ENCODE measurements at places on chromosomes 2 and 18. TPM values are rescaled to one million over a fixed set of nuclear protein-coding genes. Genes with fewer than 3 reads are reported as not detected.
A peak's percentile ranks its signal among the peaks of the same experiment; 100 is the strongest.

GRCh38 chr2:142241016-142241415 is 110.2 kb upstream of the LRP1B start:
- no peak for DNase-seq
- H3K4me3 ChIP-seq: no peak overlapping the region
- no peaks in the 10 kb centered on the region for H3K27me3 ChIP-seq
- H3K36me3 ChIP-seq: no peaks in the 10 kb centered on the region
- H3K4me1 ChIP-seq: no peaks in the 10 kb centered on the region

DNA sequence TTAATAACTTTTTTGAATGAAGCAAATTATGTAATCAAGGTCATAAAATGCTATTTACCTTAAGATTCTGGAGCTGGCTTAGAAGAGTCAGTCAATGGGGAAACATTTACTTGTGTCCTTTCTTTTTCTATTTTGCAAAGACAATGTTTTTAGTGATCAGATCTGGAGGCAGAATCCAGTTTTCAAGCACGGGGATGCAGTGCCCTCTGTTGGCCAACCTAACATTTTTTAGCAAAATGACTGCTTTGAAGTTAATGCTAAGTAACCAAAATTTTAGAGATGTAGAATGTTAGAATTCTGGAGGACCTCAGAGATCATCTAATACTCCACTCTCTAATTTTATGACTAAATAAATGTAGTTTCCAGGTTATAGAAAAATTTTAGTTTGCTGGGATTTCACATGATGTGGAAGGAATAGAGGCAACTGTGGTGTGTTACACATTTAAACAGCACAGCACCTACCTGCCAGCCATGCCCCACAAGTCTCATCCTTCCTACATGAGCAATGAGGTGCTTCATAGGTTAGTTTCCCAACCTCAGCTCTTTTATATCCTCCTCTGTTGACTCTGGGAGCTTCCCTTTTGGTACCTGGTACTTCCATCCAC is 23.6 kb upstream of the SLC9A4 start:
- H3K27me3 ChIP-seq: peaks cover 2% of the 10 kb centered on the region
- H3K36me3 ChIP-seq: no peaks in the 10 kb centered on the region
- no peaks in the 10 kb centered on the region for H3K4me1 ChIP-seq
- H3K4me3 ChIP-seq: no peak overlapping the region
- DNase-seq: peak; percentile 61

DNA sequence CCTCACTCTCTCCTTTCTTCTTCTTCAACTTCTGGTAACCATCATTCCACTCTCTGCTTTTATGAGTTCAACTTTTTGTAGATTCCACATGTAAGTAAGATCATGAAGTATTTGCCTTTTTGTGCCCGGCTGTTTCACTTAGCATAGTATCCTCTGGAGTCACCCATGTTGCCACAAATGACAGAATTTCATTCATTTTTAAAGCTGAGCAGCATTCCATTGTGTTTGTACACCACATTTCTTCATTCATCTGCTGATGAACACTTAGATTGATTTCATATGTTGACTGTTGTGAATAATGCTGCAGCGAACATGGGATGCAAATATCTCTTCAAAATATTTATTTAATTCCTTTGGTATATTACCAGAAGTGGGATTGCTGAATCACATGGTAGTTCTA is 133.6 kb upstream of the ERBB4 start:
- peaks cover 5% of the 10 kb centered on the region for H3K27me3 ChIP-seq

GRCh38 chr2:33215299-33215698 is 261.1 kb upstream of the RASGRP3 start:
- no peak overlapping the region for H3K4me3 ChIP-seq
- H3K4me1 ChIP-seq: peaks cover 8% of the 10 kb centered on the region
- H3K27ac ChIP-seq: no peak overlapping the region
- no peaks in the 10 kb centered on the region for H3K36me3 ChIP-seq

DNA sequence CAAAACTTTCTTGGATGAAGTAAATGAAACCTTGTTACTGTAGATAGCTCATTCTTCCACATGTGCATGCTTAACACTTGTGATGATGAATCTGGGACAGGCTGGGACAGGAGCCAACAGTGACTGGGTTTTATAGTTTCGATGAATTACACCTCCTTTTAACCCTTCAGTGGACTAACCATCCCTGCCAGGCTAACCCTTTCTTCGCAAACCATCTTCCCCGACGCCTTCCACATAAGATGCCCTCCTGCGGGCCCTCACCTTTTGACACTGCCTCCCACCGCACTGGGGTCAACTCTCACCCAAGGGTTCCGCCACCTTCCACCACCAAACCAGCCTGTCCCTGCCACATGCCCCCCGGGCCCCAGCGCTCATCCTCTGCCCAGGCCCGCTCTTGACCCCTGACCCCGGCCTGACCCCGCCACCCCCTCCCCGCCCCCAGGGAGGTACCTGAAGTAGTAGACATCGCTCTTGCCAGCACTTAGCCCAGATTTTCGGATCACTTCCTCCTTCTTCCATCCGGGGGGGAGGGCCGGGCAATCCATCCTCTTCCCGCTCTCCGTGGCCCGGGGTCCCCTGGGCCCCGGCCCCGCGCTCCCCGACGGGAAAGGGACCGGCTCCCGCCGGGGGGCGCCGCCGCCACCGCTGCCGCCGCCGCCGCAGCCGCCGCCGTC is 764 bp downstream of the MBD2 start:
- H3K27ac ChIP-seq: peak overlapping the region; percentile 77
- no peak overlapping the region for H3K4me3 ChIP-seq
- H3K27me3 ChIP-seq: no peaks in the 10 kb centered on the region

DNA sequence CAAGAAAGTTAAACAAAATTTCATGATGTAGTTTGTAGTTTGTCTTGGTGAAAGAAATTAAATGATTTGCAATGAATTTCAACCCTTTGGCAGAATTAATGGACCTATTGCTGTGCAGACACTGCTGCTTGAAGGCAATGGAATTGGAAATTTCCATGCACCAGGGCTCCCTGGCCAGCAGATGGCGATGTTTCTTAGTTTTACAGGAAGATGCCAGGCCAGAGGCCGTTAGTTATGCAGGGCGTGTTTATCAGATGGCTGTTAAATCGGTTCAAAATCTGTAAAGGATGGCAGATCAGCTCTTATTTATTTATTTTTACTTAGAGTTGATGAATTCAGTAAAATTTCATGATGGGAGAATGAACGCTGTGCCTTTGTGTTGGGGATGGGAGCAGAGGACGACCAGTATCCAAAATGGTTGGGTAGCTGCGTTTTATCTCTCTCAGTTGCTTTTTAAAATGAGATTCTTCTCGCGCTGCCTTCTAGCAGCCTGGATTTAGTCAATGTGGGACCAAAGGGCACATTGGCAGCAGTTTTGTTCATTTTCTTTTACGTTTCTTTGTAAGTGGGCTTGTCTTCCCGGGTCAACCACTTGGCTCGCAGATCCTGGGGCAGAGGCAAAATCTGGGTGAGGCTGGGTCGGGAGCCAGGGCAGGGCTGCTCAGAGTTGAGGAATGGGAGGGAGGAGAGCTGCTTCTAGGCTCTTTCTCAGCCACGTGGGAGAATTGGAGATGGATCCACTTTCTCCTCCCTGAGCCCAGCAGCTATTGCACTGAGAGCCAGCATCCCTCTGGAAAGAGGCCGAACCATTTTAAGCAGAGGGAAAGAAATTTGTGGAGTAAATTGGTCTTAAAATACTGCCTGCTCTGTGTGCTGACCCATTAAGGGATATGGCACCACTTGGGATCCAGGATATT is 344.0 kb downstream of the PIK3C3 start:
- H3K4me3 ChIP-seq: no peak overlapping the region
- no peaks in the 10 kb centered on the region for H3K4me1 ChIP-seq
- peak; percentile 85 for DNase-seq
- no peak overlapping the region for H3K27ac ChIP-seq
- H3K27me3 ChIP-seq: no peaks in the 10 kb centered on the region

GRCh38 chr2:70960833-70961647 is 17.4 kb upstream of the ANKRD53 start:
- H3K4me3 ChIP-seq: no peak overlapping the region
- no peaks in the 10 kb centered on the region for H3K36me3 ChIP-seq
- H3K4me1 ChIP-seq: peaks cover 6% of the 10 kb centered on the region
- H3K27me3 ChIP-seq: no peaks in the 10 kb centered on the region

- no peaks in the 10 kb centered on the region for H3K27me3 ChIP-seq
- peak overlapping the region; percentile 30 for H3K4me3 ChIP-seq
- peak overlapping the region; percentile 96 for H3K27ac ChIP-seq
Measured at GRCh38 chr2:47782381-47782670, 619 bp upstream of the MSH6 start.

GRCh38 chr2:128724972-128725371 is 406.3 kb upstream of the HS6ST1 start:
- no peak for DNase-seq
- H3K27ac ChIP-seq: no peak overlapping the region
- no peaks in the 10 kb centered on the region for H3K36me3 ChIP-seq
- no peaks in the 10 kb centered on the region for H3K27me3 ChIP-seq

DNA sequence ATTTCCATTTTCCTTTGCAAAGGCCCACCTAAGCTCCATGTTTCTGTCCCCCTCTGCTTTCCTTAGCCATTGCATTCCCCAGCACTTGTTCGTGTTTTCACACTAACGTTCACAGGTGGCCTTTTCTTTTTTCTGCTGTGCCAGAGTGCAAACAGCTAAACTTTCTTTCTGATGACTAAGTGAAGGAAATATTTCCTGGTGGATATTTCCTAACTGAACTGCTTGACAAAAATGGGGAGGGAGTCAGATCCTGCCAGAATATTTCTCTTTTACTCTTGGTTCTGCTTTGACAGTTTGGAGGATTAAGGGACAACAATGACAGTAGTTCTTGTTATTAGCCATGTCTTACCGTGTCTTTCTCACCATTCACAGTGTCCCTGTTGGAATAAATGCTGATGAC is 344.0 kb downstream of the ARHGAP15 start:
- H3K36me3 ChIP-seq: no peaks in the 10 kb centered on the region
- H3K27me3 ChIP-seq: no peaks in the 10 kb centered on the region
- DNase-seq: no peak
- no peak overlapping the region for H3K27ac ChIP-seq
- H3K4me3 ChIP-seq: no peak overlapping the region

DNA sequence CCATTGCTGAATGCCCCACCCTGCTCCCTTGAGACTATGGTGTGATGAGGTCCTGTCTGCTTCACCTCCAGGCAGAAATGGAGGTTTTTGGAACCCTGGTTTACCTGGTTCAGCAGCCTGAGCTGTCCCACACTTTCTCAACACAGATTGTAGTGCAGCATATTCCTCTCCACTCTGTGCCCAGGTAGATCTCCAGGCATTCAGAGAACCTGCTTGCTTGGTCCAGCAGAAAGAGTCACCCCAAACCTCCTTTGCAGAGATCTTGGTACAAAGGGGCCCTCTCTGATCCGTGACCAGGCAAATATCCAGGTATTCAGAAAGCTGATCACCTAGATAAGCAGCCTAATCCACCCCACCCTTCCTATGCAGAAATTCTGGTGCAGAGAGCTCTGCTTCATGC is 1288.2 kb upstream of the CRIM1 start:
- H3K4me3 ChIP-seq: no peak overlapping the region
- H3K27me3 ChIP-seq: no peaks in the 10 kb centered on the region
- H3K36me3 ChIP-seq: no peaks in the 10 kb centered on the region
- H3K4me1 ChIP-seq: no peaks in the 10 kb centered on the region
- DNase-seq: no peak

DNA sequence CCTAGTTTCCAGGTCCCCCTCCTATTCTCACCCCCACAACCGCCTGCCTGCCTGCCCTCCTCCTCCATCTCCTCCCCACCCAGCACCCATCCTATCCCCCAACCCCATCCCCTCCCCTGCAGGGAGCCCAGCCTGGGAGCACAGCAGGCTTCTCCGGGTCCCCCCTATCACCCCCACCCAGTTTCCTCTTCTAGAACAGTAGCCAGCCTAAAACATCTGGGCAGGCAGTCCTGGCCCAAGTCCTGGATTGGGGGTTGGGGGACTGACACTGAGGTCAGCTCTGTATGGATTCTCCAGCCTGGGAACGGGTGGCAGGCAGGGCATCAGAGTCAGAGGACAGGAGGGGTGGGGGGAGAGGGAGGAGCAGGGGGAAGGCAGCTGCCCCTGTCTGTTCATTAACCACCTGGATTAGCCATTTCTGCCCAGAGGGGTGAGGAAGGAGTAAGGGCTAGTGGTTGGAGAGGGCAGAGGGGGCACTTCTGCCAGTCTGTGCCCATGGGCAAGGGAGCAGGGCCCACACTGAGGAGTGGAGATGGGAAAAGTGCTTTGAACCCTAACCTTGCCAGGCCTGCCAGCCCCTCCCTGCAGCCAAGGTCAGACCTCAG is 60.0 kb downstream of the TNS1 start:
- peak overlapping the region; percentile 75 for H3K27ac ChIP-seq
- H3K36me3 ChIP-seq: no peaks in the 10 kb centered on the region
- H3K4me3 ChIP-seq: peak overlapping the region; percentile 56
- no peaks in the 10 kb centered on the region for H3K27me3 ChIP-seq
- H3K4me1 ChIP-seq: peaks cover 79% of the 10 kb centered on the region
- DNase-seq: peak; percentile 40

DNA sequence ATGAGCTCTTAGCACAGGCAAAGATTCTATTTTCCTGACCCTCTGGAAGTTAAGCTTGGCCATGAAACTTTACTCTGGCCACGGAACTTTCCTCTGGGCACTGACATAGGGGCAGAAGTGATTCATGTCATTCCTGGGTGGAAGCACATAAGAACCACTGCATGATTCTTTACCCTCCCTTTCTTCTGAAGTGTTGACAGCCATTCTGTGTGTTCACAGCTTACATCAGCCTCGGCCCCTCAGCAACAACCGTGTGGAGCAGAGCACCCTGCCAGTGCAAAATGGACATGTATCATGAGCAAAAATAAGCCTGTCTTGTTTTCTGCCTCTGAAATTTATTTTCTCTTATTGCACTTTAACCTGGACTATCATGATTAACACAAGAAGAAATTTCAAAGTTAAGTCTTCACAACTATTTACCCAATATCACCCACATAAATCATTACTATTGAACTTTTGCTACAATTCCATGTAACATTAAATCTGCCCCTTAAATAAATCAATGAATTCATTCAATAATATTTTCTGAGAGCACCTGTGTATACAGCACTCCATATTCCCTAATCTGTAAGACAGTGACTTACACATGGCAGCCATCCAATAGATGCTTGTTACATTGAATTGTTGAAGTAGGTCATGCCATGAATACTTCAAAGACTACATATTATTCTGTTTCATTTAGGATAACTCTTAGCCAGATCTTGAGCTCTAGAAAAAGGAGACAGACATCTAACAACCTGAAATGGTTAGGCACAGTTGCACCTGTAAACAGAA is 531.9 kb downstream of the IRS1 start:
- H3K27me3 ChIP-seq: no peaks in the 10 kb centered on the region
- no peaks in the 10 kb centered on the region for H3K36me3 ChIP-seq
- no peak overlapping the region for H3K4me3 ChIP-seq
- no peaks in the 10 kb centered on the region for H3K4me1 ChIP-seq
- no peak overlapping the region for H3K27ac ChIP-seq

GRCh38 chr2:137987011-137987410 is 22.7 kb downstream of the HNMT start:
- H3K27ac ChIP-seq: no peak overlapping the region
- DNase-seq: no peak
- H3K4me1 ChIP-seq: no peaks in the 10 kb centered on the region
- H3K4me3 ChIP-seq: no peak overlapping the region

SELENOI gene
- total RNA-seq: 14.6 TPM

FBXO15 gene
- total RNA-seq: 3.0 TPM

BOK gene
- total RNA-seq: 10.5 TPM

ACSL3 gene
- total RNA-seq: 62.6 TPM

MPHOSPH10 gene
- total RNA-seq: 20.4 TPM
